ENCODE measurements at places on chromosomes 7 and 10.

DNA sequence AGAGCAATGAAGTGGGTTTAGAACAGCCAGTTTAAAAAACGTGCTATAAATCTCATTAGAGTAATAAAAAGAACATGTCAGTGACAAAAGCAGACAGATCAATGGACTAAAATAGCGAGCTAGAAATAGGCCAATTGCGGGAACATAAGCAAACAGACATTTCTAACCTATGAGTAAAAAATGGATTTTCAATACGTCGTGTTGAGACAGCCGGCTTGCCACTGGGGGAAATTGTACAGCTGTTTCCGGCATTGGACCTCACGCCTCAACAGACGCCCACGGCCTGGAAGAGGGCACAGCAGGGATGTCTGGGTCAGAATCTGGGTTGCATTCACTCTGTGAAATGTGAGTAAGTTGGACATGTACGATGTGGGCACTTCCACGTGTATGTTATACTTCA, 92.9 kb downstream of the SVOPL start:
- no peak for DNase-seq

GRCh38 chr7:77877791-77878190, 79.2 kb downstream of the PHTF2 start:
- DNase-seq = no peak

- no peak for DNase-seq
These were observed 111.5 kb downstream of the FOXL3 start for GRCh38 chr7:401495-401894.

DNA sequence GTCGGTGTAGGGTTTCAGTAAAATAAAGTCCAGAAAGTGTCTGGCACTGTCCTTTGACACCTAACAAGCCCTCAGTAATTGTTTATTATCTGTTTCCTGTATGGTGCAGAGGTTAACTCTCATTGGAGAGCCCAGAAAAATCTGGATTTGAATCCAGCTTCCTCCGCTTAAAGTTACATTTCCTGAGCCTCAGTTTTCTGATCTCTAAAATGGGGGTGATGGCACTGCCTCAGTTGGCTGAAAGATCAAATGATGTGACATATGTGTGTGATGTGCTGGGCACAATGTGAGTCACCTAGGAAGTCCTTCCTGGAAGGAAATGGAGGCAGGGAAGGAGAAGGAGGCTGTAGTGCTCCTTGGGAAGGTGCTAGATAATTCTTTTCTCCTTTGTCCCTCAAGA, 14.7 kb upstream of the CDH23 start:
- no peak for DNase-seq

DNA sequence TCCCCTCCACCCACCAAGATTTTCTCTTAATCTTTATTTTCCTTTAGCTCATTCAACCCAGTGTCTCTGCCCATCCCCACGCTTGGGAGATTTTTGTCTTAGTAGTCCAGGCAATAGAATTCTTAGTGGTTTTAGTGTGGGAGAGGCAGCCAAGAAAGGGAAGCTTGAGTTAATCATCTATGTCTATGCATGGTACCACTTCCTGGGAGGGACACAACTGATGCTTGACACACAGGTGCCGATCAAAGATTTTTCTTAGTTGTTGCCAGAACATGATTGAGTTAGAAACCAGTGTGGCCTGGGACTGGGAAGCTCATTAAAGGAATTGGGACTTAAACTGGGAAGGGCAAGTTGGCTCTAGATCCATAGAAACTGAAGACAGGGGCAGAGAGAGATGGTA, 3.1 kb downstream of the STRA8 start:
- DNase-seq = no peak

DNA sequence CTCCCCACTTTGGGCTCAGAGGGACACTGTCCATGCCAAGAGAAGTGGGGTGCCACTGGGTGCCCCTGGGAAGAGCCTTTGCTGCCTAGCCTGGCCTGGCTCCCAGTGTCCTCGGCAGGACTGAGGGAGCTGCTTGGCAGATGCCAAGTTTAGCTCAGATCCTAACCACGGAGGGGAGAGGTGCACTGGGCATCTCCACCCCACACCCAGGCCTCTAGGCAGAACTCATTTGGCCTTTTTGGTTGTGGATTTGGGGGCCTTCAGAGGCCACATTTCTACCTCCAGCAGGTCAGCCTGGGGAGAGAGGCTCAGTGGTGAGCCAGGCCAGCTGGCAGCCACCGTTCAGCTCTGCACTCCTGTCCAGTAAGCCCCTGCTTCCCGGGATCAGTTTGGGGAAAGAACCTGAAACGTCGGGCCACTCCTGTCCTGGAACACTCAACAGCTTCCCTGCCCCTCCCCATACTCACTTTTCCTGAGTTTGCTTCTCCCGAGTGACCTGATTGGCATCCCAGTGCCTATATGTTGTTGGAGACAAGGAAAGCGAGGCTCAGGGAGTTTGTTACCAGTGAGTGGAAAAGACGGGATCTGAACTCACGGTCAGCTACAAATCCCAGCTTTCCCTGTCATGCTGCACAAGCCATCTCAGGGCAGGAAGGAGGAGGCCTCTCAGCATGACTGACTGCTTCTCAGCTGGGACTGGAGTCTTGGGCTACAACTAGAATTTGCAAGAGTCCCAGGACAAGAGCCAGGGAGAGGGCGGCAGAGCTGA, 11.2 kb upstream of the CXCL12 start:
- DNase-seq = no peak

DNA sequence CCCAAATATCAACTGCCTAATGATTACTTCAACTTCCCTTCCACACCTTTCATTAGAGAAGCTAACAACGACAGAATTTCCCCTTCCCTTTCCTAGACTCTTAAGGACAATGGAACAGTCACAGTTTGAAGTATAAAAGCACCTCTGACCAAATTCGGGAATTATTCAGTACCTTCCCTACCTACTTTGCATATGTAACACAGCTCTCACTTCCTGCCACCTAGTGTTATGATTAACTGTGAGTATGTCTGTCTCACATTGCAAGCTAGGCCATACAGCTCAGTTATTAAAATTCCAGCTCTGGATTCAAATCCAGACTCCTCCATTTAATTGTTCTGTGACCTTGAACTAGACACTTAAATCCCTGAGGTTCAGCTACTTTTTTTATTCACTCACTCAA, 44.8 kb upstream of the HPSE2 start:
- DNase-seq = no peak

- DNase-seq = no peak
These were observed 4.0 kb upstream of the AQP1 start for GRCh38 chr7:30907527-30908267.

Measured in MM.1S (cell line).